Right cardiac atrium (tissue), 5 donors: ENCODE measurements at places on chromosomes 3 and 15.

DNA sequence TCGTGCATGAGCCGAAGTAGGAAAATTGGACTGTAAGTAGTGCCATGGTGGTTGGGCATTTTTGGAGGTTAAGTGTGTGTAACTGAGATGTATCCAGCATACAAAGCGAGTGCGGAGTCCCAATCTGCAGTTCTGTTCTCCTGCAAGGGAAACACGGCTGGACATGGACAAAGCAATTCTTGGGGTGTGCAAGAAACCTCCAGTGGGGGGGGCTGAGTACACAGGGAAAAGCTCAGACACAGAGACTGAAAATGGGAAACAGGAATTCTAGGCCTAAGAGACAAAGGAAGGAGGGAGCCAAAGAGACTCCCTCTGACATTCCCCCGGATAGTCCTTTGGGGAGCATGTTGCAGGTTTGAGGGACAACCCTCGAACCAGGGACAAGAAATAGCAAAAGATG, 83.2 kb upstream of the PLSCR4 start:
- DNase-seq, result peak; percentile 47

GRCh38 chr3:194654443-194654842, 17.5 kb downstream of the LSG1 start:
- no peak for DNase-seq

GRCh38 chr15:56194035-56194434, 49.6 kb downstream of the RFX7 start:
- no peak for DNase-seq

- no peak for DNase-seq
Observed at GRCh38 chr3:73426606-73427005, 198.1 kb downstream of the PDZRN3 start.

- DNase-seq, result no peak
Observed at GRCh38 chr3:185365291-185366073, 2.5 kb downstream of the MAP3K13 start.

GRCh38 chr3:170809007-170809974, 60.7 kb downstream of the RPL22L1 start:
- DNase-seq, result no peak

- DNase-seq, result no peak
Observed at GRCh38 chr3:35757991-35758757, 118.8 kb downstream of the ARPP21 start.

GRCh38 chr3:28476764-28477163, 128.1 kb upstream of the AZI2 start:
- no peak for DNase-seq

DNA sequence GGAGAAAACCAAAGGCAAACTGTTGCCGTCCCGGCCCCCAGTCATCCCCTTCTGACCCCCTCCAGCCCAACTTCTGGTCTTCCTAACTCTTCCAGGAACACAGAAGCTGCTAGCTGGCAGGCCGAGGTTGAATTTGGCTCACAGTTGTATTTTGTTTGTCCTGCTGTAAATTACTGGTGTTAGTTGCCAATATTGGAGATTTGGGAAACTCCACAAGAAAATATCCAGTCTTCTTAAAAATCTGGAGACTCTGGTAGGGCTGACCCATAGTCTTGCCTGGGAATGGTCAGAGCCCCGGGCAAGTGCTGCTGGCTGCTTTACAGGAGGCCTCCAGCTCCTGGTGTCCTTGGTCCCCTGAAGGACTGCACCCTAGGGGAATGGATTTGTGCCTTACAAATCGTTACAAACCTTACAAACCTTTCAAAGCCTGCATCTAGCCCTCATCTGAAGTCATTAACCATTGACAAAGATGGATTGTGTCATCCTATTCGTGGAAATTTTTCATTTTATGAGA, 112.0 kb upstream of the MCTP2 start:
- peak; percentile 86 for DNase-seq

DNA sequence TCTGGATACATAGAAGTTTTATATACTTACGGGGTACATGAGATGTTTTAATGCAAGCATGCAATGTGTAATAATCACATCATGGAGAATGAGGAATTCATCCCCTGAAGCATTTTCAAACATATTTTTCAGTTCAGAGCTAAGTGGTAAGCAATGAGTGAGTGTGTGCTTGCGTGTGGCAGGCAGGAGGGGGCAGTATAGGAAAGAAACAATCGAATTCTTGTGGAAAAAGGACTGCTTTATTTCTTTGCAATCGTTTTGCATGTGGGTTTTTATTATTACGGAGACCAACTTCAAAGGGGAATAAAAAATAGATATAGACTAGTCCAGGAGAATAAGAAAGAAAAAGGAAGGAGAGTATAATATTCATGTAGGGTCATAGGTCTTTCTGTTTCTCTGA, 271.6 kb downstream of the CHL1 start:
- no peak for DNase-seq
